ENCODE measurements at places on chromosomes 4 and X.

DNA sequence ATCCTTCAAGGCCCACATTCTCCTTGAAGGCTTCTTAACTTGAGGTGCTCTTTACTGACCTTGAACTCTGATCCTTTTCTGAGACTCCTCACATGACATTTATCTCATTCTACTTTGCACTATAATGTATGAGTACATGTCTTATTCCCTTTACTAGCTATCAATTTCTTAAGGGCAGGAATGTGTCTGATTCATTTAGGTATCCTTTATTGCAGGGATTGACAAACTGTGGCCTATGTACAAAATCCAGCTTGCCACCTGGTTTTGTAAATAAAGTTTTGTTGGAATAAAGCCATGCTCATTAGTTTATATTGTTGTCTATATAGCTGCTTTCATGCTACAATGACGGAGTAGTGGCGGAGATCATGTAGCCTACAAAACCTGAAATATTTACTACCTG is 36.7 kb downstream of the SLC4A4 start:
- no peak for ATAC-seq

DNA sequence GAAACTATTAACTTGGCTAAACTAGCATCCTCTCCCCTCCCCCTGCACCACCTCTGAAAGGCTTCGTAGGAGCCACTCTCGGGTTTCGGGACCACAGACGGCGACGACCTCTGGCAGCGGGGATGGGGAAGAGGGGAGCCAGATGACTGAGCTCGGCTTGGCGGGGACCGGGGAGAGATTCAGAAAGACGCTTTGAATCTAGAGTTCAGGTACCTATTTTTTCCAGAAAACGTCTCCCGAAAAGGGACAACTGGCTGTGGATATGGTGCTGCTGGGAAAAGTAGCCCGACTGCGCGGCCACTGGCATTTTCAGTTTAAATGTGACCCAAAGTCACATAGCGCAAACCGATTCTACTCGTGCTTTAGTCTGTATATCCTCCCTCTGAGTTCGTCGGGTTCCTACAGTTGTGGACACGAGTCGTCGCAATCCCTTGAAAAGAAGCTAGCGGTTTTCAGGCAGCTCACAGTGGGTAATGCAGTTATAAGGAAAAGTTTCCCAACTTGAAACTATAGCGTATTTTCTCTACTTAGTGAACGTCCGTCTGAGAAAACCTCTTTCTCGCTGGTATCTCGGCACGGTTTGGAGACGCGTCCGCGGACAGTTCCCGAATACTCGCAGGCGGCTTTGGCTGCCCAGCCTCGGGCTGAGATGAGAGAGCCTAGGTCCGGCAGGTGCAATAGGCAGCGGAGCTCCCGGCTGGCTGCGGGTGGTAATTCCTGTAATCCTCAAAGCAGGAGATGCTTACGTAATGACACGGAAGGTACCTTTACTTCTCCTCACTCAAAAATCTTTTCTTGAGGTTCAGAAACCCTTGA is 1.3 kb downstream of the PARM1 start:
- peak; percentile 30 for ATAC-seq

DNA sequence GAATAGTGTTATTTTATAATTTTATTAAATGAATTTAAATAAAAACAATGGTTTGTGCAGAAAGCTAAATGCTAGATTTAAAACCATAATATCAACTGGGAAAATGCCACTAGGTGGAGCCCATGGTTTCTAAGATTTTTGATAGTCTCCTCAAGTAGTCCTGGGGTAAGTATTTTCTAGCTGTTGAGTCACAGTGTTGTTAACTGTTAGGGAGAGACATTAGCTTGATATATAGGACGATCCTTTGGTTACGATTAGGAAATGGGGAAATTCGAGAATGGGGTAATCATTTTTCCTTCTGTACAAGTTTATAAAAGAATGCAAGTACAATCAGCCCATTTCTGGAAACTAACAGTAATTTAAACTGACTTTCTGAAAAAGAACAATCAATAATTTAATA is 378.4 kb downstream of the ANKRD50 start:
- ATAC-seq: peak; percentile 81

DNA sequence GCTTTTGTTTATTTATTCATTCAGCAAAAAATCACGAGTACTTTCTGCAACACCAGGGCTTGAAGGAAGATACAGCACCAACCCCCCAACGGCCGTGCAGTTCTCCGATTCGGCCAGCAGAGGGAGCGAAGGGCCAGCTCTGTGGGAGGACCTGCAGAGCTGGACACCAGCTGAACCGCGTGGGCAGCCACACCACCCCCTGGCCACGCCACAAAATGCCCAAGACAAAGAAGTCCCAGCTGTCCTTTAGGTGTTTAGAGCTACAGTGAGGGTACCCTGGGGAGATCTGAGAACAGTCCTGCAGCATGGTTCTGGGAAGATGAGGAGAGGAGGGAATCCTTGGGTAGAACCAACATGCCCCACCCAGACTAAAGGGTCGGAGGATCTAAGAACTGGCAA is 83.1 kb downstream of the RELL1 start:
- peak; percentile 79 for ATAC-seq

- ATAC-seq: no peak
These were observed 198.8 kb downstream of the PPP3CA start for GRCh38 chr4:101148551-101148950.

GRCh38 chr4:89108091-89108490 is 3.2 kb upstream of the TIGD2 start:
- ATAC-seq: no peak
